ENCODE measurements at places on chromosomes 5 and 9. TPM values are rescaled to one million over a fixed set of nuclear protein-coding genes. Genes with fewer than 3 reads are reported as not detected.

- H3K4me1 ChIP-seq = peaks cover 7% of the 10 kb centered on the region
- no peak overlapping the region for H3K27ac ChIP-seq
- no peaks in the 10 kb centered on the region for H3K27me3 ChIP-seq
- DNase-seq = no peak
These were observed 923.6 kb upstream of the DMAC1 start for GRCh38 chr9:8723195-8723594.

DNA sequence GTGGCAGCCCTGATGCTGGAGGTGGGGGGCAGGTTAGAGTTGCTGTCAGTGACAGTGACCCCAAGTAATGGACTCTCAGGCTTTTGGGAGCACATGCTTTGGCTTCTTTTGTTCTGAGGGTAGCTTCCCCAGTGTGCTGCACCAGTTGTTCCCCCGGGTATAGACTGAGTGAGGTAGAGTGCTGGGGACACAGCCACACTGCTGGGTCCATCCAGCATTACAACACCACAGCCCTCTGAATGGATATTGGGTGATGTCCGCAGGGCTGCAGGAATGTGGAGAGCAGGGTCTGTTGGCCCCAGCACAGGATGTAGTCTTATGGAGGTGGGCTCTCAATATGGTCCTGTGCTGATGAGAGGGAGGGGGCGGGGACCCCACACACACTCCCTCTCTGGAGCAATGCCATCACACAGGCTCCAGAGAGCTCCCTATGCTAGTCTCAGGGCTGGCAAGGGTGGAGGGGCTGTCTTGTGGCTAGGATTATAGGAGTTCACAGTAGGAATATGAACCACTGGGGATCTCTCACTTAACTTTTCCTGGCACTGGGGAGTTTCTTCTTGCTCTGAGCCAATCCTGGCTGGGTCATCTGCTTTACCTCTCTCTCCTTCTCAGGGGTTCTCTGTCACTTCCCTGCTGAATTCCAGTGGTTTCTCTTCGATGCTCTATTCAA is 20.7 kb downstream of the OSMR start:
- H3K4me3 ChIP-seq = no peak overlapping the region
- peaks cover 6% of the 10 kb centered on the region for H3K36me3 ChIP-seq
- no peak overlapping the region for H3K27ac ChIP-seq
- H3K4me1 ChIP-seq = peaks cover 32% of the 10 kb centered on the region

GRCh38 chr9:91825866-91826265 is 124.2 kb downstream of the ROR2 start:
- H3K4me1 ChIP-seq = peaks cover 41% of the 10 kb centered on the region
- no peak for DNase-seq
- no peaks in the 10 kb centered on the region for H3K27me3 ChIP-seq

- H3K27ac ChIP-seq = peak overlapping the region; percentile 88
- peaks cover 38% of the 10 kb centered on the region for H3K4me1 ChIP-seq
- H3K36me3 ChIP-seq = no peaks in the 10 kb centered on the region
- peak overlapping the region; percentile 68 for H3K4me3 ChIP-seq
These were observed 1.3 kb upstream of the NREP start for GRCh38 chr5:111758284-111758628.

DNA sequence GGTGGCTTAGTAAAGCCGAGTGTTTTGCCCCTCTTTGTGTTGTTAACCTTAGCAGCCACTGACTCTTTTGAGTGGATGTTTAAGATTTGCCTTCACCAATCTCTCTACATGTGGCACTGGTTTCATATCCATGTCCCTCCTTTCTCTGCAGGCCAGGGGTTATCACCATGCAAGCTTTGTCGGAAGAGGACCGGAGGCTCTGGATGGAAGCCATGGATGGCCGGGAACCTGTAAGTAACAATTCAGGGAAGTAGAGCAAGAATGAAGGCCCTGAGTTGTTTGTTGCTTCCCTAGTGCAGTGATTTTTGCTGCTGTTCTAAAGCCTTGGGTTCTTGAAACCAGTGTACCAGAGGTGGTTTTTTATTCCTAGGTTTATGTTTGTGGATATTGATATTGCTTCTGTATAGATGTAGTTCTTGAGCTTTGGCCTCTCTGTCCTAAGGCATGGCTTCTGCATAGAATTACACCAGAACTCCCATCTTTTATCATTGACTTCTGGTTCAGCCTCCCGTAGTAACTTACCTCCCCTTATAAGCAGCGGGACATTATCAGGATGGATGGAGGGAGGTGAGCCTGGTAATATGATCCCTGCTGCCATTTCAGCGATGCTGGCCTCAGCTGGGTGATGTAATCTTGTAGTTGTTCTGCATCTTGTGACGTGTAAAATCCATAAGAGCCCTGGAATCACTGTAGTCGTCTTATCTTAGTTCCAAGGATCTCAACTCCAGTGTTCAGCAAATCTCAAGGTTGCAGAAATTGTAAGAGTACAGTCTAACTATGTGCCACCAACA is 161.9 kb downstream of the ARHGAP26 start:
- peaks cover 13% of the 10 kb centered on the region for H3K4me1 ChIP-seq
- DNase-seq = no peak
- H3K27ac ChIP-seq = no peak overlapping the region
- H3K4me3 ChIP-seq = no peak overlapping the region

DNA sequence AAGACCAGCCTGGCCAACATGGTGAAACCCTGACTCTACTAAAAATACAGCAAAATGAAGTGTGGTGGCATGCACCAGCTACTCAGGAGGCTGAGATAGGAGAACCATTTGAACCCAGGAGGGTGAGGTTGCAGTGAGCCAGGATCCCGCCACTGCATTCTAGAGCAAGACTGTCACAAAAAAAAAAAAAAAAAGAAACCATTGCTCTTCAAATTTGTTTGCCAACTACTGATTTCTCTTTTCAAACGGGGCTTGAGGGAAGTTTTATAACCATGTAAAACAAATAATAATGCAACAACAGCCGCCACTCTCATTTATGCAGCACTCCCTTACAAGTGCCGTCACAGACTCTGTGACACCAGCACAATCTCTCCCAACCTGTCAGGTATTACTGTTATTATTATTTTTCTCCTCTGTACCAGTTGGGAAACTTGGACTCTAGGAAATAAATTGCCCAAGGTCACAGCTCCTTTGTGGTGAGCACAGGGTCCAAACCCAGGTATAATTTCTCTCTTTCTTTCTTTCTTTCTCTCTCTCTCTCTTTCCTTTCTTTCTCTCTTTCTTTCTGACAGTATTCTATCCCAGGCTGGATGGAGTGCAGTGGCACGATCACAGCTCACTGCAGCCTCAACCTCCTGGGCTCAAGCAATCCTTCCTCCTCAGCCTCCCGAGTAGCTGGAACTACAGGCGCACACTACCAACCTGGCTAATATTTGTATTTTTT is 25.4 kb downstream of the SERINC5 start:
- DNase-seq = no peak
- H3K4me1 ChIP-seq = peaks cover 12% of the 10 kb centered on the region
- no peaks in the 10 kb centered on the region for H3K27me3 ChIP-seq
- no peaks in the 10 kb centered on the region for H3K36me3 ChIP-seq

DNA sequence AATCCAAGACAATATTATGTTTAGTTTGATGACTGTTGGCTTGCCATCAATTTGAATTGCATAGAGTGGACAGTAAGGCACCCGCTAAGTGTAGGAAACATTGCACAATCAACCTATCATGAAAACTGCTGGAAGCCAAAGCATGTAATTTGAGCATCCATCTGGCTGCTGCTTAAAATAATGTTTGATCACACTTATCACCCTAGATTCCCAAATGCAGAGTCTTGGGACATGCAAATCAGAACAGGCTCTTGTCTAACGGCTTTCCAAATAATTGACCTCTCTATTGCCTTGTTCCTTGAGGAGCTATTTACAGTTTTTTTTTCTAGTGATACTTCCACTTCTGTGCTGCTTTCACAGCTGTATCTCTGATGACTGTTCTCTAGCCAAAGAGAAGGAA is 342.1 kb downstream of the PRR16 start:
- no peaks in the 10 kb centered on the region for H3K36me3 ChIP-seq
- H3K4me3 ChIP-seq = no peak overlapping the region
- DNase-seq = no peak
- H3K27me3 ChIP-seq = no peaks in the 10 kb centered on the region
- no peaks in the 10 kb centered on the region for H3K4me1 ChIP-seq

DNA sequence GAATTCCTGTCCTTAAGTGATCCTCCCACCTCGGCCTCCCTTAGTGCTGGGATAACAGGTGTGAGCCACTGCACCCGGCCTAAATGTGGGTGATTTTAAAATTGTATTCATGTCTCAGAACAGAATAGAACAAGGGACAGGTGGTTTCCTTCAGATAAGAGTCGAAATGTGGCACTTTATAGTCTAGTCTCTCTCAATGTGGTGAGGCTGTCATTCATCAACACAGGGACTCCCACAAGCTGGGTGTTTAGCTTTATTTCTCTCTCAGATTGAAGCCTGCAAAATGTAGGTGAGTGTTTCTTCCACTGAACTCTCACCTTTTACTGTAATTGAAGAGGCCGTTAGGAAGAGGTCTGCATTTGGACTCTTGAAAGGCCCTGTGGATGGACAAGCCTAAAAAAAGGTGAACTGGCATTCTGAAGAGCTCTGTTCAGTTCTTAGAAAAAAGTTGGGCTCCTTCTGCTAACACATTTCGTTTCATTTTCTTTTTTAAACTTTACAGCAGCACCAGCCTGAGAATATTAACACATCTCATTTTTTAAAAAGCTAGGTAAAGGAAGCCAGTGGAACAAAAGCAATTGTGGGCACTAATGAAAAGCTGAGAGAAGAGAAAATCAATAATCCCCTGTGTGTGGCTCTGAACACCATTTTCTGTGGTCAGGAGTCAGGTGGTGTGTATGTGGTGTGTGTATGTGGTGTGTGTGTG is 126.2 kb upstream of the SLC28A3 start:
- no peaks in the 10 kb centered on the region for H3K27me3 ChIP-seq
- no peaks in the 10 kb centered on the region for H3K4me1 ChIP-seq
- H3K27ac ChIP-seq = no peak overlapping the region

GRCh38 chr9:99138424-99139284 is 33.7 kb downstream of the TGFBR1 start:
- H3K27me3 ChIP-seq = no peaks in the 10 kb centered on the region
- peaks cover 23% of the 10 kb centered on the region for H3K4me1 ChIP-seq
- H3K27ac ChIP-seq = no peak overlapping the region
- DNase-seq = no peak
- no peak overlapping the region for H3K4me3 ChIP-seq

DNA sequence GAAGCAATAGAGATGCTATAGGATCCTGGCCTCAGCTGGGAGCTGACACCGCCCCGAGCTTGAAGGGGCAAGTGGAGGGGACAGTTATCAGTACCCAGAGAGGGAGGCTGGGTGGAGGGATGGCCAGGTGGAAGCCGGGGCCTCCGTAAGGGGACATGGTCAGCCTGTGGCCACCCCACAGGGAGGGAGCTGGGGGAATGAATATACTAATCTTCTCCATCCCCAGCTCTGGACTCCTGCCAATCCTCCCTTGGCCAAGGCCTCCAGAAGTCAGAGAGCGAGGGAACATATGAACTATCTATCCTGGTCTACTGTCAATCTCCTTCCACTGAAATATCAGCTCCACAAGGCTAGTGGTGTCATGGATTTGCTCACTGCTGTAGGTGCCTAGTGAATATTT is 109.3 kb downstream of the BOD1 start:
- no peaks in the 10 kb centered on the region for H3K36me3 ChIP-seq
- H3K27me3 ChIP-seq = no peaks in the 10 kb centered on the region
- no peak overlapping the region for H3K27ac ChIP-seq
- DNase-seq = peak; percentile 77

DNA sequence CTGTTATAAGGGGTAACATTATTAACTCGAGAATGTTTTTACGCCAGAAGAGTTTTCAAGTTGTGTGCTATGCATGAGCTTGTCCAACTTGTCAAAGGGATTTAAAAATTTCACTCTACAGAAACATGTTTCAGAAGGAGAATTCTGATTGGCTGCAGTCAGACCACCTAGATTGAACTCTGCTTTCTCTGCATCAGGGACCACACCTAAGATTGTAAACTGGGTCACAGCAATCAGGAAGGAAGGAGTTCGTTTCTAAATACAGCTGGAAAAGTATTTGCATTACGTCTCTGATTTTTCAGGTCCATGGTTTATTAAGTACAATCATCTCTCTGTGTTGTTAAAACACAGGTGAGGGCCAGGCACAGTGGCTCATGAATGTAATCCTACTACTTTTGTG is 5.8 kb downstream of the GLRX start:
- no peaks in the 10 kb centered on the region for H3K27me3 ChIP-seq
- no peak for DNase-seq
- no peak overlapping the region for H3K4me3 ChIP-seq
- H3K27ac ChIP-seq = no peak overlapping the region

DNA sequence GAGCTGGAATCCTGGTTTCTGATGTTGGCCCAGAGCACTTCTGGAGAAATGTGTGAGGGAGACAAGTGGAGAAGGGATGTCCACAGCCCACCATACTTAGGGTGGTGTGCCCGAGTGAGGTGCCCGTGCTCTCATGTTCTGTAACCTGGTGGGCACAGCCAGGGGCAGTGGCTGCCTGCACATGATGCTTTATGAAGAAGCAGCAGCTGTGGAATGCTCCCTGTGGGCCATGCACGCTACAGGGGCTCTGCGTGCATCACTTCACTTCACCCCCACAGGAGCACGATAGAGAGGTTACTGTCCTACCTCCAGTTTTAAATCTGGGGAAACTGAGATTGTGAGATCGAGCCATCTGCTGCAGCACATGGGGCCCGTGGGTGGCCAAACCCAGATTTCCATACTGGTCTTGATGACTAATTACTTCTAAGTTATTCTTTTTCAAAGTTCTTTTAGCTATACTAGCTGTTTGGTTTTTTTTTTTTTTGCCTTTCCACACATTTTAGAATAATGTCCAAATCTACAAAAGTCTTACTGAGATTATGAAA is 441.6 kb downstream of the GADD45G start:
- DNase-seq = peak; percentile 80
- H3K36me3 ChIP-seq = no peaks in the 10 kb centered on the region
- no peak overlapping the region for H3K4me3 ChIP-seq

DNA sequence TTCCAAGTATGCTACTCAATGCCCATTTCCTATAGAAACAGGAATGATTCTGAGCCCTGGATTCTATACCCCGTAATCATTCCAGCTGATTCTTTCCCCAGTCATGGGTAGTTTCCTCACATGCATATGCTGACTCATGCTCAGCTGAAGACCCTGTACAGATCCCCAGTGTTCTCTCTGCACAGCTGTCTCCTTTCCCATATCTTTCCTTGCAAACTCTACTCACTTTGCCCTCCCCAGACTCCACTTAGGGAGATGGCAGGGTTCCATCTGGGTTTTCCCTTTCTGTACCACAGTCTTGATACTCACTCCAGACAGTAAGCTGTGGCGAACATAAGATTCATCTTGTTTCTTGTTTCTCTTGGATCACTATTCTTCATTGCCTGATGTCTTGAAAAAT is 357.6 kb downstream of the RAB3C start:
- H3K4me3 ChIP-seq = no peak overlapping the region
- H3K27me3 ChIP-seq = no peaks in the 10 kb centered on the region
- peak; percentile 50 for DNase-seq

SLCO4C1 gene
- total RNA-seq = 0.17 TPM

GRM6 gene
- total RNA-seq = not detected

LRRC14B gene
- total RNA-seq = not detected

CDKN2B-AS1 gene
- 0.83 TPM for total RNA-seq

Measured in esophagus muscularis mucosa (tissue), 4 donors.